Urothelium cell line (cell line): ENCODE measurements at places on chromosomes 13 and 19.

GRCh38 chr19:43997631-43998290, 5.0 kb upstream of the ZNF230 start:
- DNase-seq = peak; percentile 10

DNA sequence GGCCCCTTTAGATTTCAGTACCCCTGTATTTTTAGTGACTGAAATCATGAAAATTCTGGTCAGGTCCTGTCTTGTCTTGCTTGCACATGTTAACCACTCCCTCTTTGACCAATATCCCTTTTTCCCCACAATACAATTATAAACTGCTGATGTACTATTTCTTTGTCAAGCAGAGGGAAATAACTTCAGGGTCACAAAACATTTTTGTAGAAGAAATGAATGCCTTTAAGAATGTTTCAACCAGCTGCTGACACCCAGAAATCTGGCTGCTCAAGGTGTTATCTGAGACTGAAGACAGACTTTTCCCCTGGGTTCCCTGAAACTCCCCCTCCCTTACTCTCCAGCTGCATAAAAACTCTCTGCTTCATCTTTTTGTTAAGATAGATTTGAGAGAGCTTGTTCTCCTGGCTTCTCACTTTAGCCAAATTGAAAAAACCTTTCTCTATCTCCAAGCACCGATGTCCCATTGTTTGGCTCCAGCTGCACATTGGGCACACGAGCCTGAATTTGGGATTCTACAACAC, 18.4 kb upstream of the ACOD1 start:
- no peak for DNase-seq

DNA sequence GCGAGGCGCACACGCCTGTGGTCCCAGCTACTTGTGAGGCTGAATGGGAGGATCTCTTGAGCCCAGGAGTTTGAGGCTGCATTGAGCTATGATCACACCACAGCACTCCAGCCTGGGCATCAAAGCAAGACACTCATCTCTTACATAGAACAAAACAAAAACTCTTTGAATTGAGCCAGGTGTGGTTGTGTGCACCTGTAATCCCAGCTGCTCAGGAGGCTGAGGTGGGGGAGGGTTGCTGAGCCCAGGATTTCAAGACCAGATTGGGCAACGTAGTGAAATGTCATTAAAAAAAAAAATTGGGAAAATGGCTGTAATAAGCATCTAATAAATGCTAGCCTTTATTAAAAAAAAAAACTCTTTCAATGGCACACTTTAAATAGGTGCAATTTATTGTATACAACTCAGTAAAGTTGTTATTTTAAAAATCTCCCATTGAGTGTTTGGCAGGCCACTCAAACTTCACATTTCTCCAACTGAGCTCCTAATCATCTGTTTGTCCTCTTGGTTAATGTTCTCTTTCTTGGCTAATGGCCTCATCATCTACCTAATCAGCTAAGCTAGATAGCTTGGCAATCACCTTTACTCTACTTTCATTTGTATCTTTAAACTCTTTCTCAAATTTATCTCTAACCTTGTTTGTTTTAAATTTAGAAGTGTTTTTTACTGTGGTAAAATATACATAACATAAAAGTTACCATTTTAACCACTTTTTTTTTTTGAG, 28.1 kb upstream of the HMGB1 start:
- DNase-seq = no peak

- no peak for DNase-seq
Measured at GRCh38 chr13:95185851-95186250, 115.4 kb downstream of the ABCC4 start.

GRCh38 chr13:107562203-107562602, 653.1 kb downstream of the LIG4 start:
- no peak for DNase-seq

DNA sequence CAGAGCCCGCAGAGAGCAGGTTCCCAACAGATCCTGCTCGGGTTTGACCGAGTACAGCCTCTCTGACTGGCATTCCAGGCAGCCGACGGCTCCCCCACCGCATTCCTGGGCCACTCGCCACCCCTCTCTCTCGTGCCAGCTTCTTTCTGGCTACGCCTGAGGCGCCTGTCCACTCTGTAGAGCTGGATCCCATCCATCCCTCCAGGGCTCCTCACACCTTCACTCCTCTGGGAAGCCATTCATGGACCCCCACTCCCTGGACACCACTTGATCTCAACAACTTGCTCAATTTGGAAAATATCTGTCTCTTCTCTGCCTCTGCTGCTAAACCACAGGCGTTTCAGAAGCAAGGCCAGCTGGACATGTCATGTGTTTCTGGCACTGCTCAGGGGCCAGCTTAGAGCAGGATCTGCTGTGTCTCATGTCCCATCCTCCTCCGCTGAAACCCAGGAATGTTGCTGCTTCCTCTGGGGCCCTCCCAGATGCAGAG, 30.6 kb upstream of the ATP1A3 start:
- DNase-seq = peak; percentile 26

DNA sequence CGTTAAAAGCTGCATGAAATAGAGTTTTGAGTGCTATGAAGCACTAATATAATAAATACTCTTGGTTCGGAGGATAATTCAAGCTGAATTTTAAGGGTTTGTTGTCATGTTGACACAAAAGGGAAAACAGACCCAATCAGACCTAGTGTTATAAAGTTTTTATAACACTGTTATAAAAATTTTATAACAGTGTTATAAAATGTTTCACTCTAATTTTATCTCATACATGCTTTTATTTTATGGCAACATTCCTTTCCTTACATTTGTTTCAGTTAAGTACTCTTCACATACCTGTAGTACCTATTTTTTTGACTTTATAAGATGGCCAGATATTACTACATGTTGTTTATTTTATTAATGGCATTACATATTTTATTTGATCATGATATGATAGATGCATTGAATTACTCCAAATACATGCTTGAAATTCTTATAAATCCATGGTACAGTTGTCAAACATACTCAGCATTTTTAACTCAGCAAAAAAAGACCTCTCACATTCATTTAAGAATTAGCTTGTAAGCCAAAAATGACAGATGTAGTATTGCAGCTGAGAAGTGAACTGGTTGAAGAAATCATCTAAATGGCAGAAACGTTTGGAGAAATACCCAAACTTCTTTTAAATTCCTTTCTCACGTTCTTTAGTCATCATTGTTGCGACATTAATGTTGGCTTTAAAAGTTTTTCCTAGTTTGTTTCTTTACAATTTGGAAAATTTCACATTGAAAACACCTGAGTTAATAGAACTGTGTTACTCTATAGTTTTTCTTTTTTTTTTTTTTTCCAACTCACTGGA, 104.5 kb downstream of the PIBF1 start:
- DNase-seq = no peak

GRCh38 chr13:85590231-85590931, 208.8 kb downstream of the SLITRK6 start:
- DNase-seq = peak; percentile 12

DNA sequence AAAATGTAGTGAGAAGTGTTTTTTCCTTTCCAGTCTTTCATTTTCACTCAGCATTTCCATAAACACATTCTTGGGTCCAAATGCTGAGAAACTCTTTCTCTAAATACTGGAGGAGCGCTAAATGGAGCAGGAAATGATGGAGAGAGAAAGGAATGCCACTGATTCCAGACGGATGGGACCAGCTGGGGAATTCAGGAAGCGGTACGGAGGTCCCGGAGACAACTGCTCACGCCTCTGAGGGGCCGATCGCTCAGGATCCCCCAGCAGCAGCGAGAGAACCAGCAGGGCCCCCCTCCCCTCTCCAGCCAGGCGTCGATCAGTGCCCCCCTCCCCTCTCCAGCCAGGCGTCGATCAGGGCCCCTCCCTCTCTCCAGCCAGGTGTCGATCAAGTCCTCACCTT, 13.2 kb downstream of the RASA3 start:
- peak; percentile 85 for DNase-seq
